PC-9 (cell line): ENCODE measurements at places on chromosomes 16 and 17. TPM values are rescaled to one million over a fixed set of nuclear protein-coding genes. Genes with fewer than 3 reads are reported as not detected.

DNA sequence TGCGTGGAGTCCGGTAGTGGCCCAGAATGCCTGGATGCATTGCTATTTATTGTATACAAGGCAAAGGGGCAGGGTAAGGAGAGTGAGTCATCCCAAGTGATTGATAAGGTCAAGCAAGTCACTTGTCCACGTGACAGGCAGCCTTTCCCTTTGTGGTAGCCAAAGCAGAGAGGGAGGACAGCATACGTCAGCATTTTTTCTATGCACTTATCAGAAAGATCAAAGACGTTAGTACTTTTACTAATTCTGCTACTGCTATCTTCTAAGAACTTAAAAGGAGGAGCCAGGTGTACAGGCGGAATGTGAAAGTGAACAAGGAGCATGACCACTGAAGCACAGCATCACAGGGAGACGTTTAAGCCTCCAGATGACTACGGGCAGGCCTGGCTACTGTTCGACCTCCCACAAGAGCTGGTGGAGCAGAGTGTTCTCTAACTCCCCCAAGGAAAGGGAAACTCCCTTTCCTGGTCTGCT is 47.9 kb upstream of the ARL4D start:
- H3K4me1 ChIP-seq, result peaks cover 4% of the 10 kb centered on the region
- no peaks in the 10 kb centered on the region for H3K27me3 ChIP-seq
- DNase-seq, result no peak
- H3K27ac ChIP-seq, result no peak overlapping the region
- 0 out of 2 replicates have a peak, but pooled peaks cover 6% of the 10 kb centered on the region for H3K36me3 ChIP-seq
- H3K4me3 ChIP-seq, result no peak overlapping the region

DNA sequence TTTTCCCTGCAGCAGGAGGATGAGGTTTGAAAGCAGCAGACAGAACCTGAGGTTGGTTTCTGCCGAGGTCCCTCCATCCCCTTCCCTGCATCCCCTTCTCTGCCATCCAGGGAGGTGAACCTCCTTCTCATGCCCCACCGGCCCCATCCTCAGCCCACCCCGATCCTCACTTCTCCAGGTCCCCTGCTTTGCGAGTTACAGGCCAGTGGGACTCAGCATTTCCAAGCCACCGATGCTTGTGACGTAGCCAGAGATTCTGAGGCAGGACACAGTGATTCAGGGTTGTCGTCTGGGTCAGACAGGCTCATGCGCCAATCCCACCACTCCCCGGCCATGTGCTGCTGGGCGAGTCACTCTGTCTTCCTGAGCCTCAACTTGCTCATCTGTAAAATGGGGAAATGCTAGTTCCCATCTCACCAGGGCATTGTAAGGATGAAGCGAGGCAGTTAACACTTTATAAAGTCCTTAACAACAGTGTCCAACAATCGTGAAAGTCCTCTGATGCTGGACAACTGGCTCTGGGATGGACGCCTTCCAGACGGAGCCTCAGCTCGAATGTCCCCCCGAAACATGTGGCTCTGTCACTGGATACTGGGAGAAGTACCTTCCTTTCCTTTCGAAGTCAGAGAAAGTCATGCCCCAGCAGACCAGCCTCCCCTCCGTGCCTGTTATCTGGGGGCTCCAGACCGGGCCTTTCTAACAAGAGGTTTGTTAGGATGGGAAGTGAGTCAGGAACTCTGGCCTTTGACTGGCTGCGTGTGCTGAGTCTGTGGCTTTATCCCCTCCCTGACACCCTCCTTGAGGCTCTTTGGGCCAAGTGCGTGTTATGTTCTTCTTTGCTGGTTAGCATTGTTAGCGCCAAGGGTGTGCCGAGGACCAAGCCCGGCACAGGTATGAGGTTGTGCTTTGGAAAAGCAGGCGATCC is 21.9 kb downstream of the SEC14L5 start:
- peaks cover 43% of the 10 kb centered on the region for H3K27me3 ChIP-seq
- no peaks in the 10 kb centered on the region for H3K36me3 ChIP-seq

GRCh38 chr17:59513934-59514841 is 51.2 kb upstream of the DHX40 start:
- no peak overlapping the region for H3K27ac ChIP-seq
- no peaks in the 10 kb centered on the region for H3K36me3 ChIP-seq
- no peak overlapping the region for H3K4me3 ChIP-seq
- peak; percentile 56 for DNase-seq
- H3K4me1 ChIP-seq, result 0 out of 2 replicates have a peak, but pooled peaks cover 7% of the 10 kb centered on the region

DNA sequence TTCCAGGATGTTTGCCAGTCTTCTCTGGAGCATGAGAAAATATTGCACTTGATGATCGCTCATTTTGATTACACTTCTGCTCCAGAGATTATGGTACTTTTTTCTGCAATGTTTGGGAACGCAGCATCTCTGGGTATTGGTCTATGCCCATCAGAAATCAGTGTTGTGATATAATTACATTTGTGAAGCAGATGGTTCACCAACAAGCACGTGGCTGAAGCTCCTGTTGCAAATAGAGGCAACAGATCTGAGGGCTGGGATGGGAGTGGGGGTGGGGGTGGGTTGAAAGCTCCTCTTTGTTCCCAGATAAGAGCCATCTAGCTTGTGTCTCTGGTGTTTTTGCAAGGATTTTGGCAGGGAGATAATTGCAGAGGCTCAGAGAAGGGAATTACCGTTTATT is 252.3 kb downstream of the SHISA9 start:
- DNase-seq, result no peak
- no peak overlapping the region for H3K4me3 ChIP-seq

GRCh38 chr16:85544668-85545067 is 68.5 kb upstream of the GSE1 start:
- H3K27me3 ChIP-seq, result no peaks in the 10 kb centered on the region
- peaks cover 7% of the 10 kb centered on the region; the same call in 1 of the 2 replicates for H3K4me1 ChIP-seq
- H3K27ac ChIP-seq, result no peak overlapping the region
- no peaks in the 10 kb centered on the region for H3K36me3 ChIP-seq
- no peak overlapping the region for H3K4me3 ChIP-seq

EVI2A gene
- not detected in 2 replicates for total RNA-seq

PRSS22 gene
- 98.2 and 99.7 TPM in 2 replicates for total RNA-seq
